ENCODE measurements at places on chromosomes 1 and 21.

- DNase-seq: no peak
Observed at GRCh38 chr1:177310326-177310725, 139.6 kb downstream of the BRINP2 start.

GRCh38 chr1:6220236-6220635 is 14.3 kb downstream of the RNF207 start:
- no peak for DNase-seq

GRCh38 chr1:235105051-235106043 is 23.3 kb downstream of the TOMM20 start:
- peak; percentile 17 for DNase-seq

GRCh38 chr21:16358784-16359183 is 629.0 kb downstream of the USP25 start:
- DNase-seq: no peak

GRCh38 chr1:218249338-218250140 is 35.6 kb upstream of the RRP15 start:
- DNase-seq: no peak

- peak; percentile 22 for DNase-seq
Observed at GRCh38 chr1:116806671-116807070, 52.4 kb downstream of the CD2 start.

All from activated naive CD4-positive, alpha-beta T cell treated with Interleukin-2 at 50 U/mL for 16 hours (primary cell).